ENCODE measurements at places on chromosomes 12 and 14.

GRCh38 chr14:93903342-93904184 lies 23.6 kb upstream of the FAM181A start:
- DNase-seq, result no peak

GRCh38 chr14:30227436-30227835 lies 299.8 kb upstream of the PRKD1 start:
- no peak for DNase-seq

GRCh38 chr12:130932061-130932930 lies 21.4 kb upstream of the ADGRD1 start:
- DNase-seq, result no peak

DNA sequence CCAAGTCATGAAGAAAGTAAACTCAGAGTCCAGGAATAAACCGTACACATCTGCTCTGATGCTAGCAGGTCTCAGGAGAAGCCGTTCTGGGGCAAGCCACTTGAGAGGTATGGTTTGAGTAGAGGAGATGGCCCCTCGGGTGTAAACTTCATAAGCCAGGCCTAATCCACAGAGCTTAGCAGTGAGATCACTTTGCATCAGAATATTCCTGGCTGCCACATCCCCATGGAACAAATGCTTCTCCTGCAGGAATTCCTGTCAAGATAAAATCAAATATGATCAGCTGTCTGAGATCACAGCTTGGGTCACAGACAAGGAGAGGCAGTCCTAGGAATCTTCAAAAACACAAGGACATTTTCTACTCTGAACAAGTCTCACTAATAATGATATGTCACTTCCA lies 11.2 kb upstream of the MAGOHB start:
- no peak for DNase-seq

GRCh38 chr12:13229504-13229903 lies 33.0 kb downstream of the EMP1 start:
- no peak for DNase-seq

DNA sequence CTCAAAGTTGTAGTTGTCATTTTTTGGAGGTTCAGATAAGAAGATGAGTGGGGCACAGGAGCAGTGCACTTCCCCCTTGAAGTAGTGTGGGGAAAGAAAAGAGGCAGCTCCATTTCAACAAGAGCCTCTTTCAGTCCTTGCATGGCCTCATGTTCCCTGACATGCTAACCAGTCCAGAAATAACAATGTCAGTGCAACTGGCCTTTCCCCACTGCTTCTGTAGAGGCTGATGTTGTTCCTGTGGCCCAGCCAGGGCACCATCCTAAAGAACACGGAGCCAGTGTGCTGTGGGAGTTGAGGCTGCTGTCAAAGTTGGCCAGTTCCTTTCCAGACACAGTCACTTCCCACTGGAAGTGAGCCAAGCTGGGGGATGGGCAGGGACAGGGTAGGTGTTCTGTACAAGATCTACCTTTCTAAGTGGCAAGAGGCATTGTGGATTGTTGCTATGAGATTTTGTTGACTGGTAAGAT lies 77.7 kb upstream of the SLC38A2 start:
- no peak for DNase-seq

GRCh38 chr14:104996032-104996431 lies 10.4 kb downstream of the CLBA1 start:
- DNase-seq, result no peak

GRCh38 chr14:68884031-68885030 lies 91.5 kb upstream of the ZFP36L1 start:
- no peak for DNase-seq

GRCh38 chr14:93025055-93025454 lies 90.7 kb downstream of the ITPK1 start:
- DNase-seq, result no peak

GRCh38 chr12:6539707-6540134 lies 5.4 kb downstream of the GAPDH start:
- DNase-seq, result no peak

GRCh38 chr12:11882301-11883019 lies 188.3 kb upstream of the BCL2L14 start:
- no peak for DNase-seq

Measured in stimulated activated CD4-positive, alpha-beta T cell treated with anti-CD3 and anti-CD28 coated beads, Interleukin-12 subunit alpha, Interleukin-12 subunit beta, amount 100 ng/mL, for 24 hours (primary cell).